ENCODE measurements at places on chromosomes 6 and 20.

GRCh38 chr20:14445902-14446301 is 108.5 kb upstream of the FLRT3 start:
- no peaks in the 10 kb centered on the region for H3K27me3 ChIP-seq
- H3K36me3 ChIP-seq: no peaks in the 10 kb centered on the region
- H3K4me3 ChIP-seq: no peak overlapping the region
- H3K27ac ChIP-seq: no peak overlapping the region

GRCh38 chr20:35015863-35016193 is 60.2 kb downstream of the MYH7B start:
- H3K36me3 ChIP-seq: no peaks in the 10 kb centered on the region
- no peak overlapping the region for H3K4me3 ChIP-seq
- no peak overlapping the region for H3K27ac ChIP-seq
- H3K4me1 ChIP-seq: no peaks in the 10 kb centered on the region
- no peak for DNase-seq

- no peaks in the 10 kb centered on the region for H3K36me3 ChIP-seq
- H3K27ac ChIP-seq: peak overlapping the region; percentile 11
- H3K4me3 ChIP-seq: no peak overlapping the region
- H3K4me1 ChIP-seq: no peaks in the 10 kb centered on the region
- no peak for DNase-seq
Measured at GRCh38 chr6:105489216-105489530, 86.3 kb upstream of the PREP start.

GRCh38 chr6:45626087-45626891 is 248.6 kb upstream of the SUPT3H start:
- no peak for DNase-seq
- H3K4me1 ChIP-seq: no peaks in the 10 kb centered on the region
- H3K27me3 ChIP-seq: no peaks in the 10 kb centered on the region
- H3K27ac ChIP-seq: no peak overlapping the region
- H3K36me3 ChIP-seq: no peaks in the 10 kb centered on the region

- H3K27ac ChIP-seq: peak overlapping the region; percentile 96
- no peaks in the 10 kb centered on the region for H3K4me1 ChIP-seq
- no peaks in the 10 kb centered on the region for H3K27me3 ChIP-seq
- no peak for DNase-seq
- H3K36me3 ChIP-seq: no peaks in the 10 kb centered on the region
Measured at GRCh38 chr6:156686301-156686994, 90.7 kb upstream of the ARID1B start.

GRCh38 chr6:134340179-134340975 is 22.5 kb upstream of the SGK1 start:
- no peak overlapping the region for H3K4me3 ChIP-seq
- no peak for DNase-seq
- H3K27ac ChIP-seq: no peak overlapping the region
- H3K36me3 ChIP-seq: no peaks in the 10 kb centered on the region
- no peaks in the 10 kb centered on the region for H3K27me3 ChIP-seq

DNA sequence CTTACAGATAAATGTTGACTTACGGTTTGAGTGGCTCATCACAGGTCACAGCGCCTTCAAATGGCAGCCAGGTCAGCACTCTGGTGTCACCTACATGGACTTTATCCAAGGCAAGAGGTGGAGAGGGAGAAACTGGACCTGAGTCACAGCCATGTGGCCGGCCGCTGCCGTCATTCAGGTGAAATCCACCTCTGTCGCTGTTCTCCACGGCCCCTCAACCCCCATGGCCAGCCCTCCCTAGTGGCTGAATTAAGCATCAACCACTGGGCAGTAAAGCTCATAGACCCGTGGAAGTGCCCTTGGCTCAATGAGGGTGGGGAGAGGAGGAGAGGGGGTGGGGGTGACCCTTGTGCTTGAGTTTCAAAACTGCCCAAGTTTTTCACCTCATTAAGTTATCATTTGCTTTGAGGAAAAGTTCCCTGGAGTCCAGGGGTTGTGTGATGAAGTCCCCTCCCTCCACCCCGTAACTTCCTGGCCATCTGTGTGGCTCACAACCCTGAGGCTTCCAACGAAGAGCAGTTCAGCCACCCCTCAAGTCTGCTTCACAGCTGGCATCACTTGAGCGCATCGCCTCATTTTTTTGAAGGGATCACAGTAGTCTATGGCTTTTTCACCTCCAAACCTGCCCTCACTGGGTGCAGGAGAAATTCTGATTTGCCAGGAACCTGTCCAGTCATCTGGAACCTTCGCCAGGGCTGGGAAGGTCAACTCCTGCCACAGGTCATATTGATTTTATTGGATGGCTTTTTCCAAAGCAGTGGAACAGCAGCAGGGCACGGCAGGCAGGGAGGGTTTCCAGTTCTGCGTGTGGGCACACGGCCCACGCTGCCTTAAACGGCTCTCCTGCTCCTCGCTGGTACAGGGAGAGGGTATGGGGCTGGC is 43.5 kb upstream of the APCDD1L start:
- H3K27ac ChIP-seq: no peak overlapping the region
- H3K4me3 ChIP-seq: no peak overlapping the region
- H3K4me1 ChIP-seq: no peaks in the 10 kb centered on the region

- no peaks in the 10 kb centered on the region for H3K36me3 ChIP-seq
- no peak overlapping the region for H3K27ac ChIP-seq
- H3K4me3 ChIP-seq: no peak overlapping the region
- no peak for DNase-seq
Measured at GRCh38 chr6:40146902-40147301, 212.6 kb upstream of the MOCS1 start.

- no peaks in the 10 kb centered on the region for H3K4me1 ChIP-seq
- no peak for DNase-seq
- no peaks in the 10 kb centered on the region for H3K27me3 ChIP-seq
- H3K4me3 ChIP-seq: no peak overlapping the region
- no peak overlapping the region for H3K27ac ChIP-seq
- H3K36me3 ChIP-seq: no peaks in the 10 kb centered on the region
Measured at GRCh38 chr6:18019539-18020534, 32.4 kb upstream of the KIF13A start.

DNA sequence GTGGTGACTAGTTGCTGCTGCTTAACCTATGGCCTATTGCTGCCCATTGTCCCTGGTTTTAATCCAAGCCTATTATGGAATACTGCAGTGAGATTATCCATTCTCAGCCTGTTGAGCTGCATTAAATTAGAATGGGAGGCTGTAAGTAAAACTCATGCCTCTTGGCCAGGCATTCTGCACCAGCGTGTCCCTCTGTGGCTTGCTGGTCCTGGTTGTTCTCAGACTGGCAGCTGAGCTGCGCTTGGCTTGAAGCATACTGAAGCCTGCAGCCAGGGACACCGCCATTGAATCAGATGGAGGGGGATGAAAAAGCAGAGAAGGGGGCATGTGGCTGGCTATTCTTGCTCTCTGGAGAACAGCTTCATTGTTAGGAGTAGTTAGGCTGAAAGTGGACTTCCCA is 15.6 kb downstream of the LRRN4 start:
- H3K27me3 ChIP-seq: no peaks in the 10 kb centered on the region
- no peaks in the 10 kb centered on the region for H3K4me1 ChIP-seq
- H3K36me3 ChIP-seq: no peaks in the 10 kb centered on the region
- H3K27ac ChIP-seq: no peak overlapping the region
- H3K4me3 ChIP-seq: no peak overlapping the region
- no peak for DNase-seq

DNA sequence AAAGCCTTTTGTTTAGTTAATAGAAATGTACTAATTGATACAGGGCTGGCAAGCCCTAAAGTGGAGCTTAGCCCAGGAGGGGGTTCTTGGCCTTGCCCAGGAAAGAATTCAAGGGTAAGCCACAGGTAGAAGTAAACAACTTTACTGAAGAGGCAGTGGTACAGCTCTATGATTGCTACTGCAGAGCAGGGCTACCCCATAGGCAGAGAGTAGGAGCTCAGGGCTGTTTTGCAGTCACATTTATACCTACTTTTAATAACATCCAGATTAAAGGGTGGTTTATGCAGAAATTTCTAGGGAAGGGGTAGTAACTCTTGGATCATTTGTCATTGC is 680.4 kb upstream of the GJE1 start:
- H3K4me3 ChIP-seq: no peak overlapping the region
- H3K4me1 ChIP-seq: no peaks in the 10 kb centered on the region
- no peaks in the 10 kb centered on the region for H3K36me3 ChIP-seq
- H3K27ac ChIP-seq: no peak overlapping the region

DNA sequence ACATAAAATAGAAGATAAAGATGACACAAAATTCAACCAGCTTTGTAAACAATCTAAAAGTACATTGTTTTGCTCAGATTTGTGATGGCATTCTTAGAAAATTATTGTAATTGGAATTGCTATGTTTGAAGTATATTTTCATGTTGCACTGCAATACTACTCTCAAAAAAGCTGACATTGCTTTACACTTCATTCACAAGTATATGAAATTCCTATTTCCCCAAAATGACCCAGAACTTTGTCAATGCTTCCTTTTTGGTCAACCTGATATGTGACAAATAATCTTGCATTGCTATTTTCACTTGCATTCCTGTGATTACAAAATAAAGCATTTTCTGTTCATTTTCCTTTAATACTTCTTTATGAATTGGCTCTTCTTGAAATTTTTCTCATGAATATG is 104.1 kb upstream of the BMP5 start:
- no peaks in the 10 kb centered on the region for H3K27me3 ChIP-seq
- no peaks in the 10 kb centered on the region for H3K36me3 ChIP-seq
- no peak overlapping the region for H3K27ac ChIP-seq
- no peak for DNase-seq

- H3K27ac ChIP-seq: no peak overlapping the region
- no peak overlapping the region for H3K4me3 ChIP-seq
- no peaks in the 10 kb centered on the region for H3K4me1 ChIP-seq
- H3K27me3 ChIP-seq: no peaks in the 10 kb centered on the region
Measured at GRCh38 chr6:20332441-20333006, 69.2 kb upstream of the E2F3 start.

- DNase-seq: no peak
- H3K27me3 ChIP-seq: no peaks in the 10 kb centered on the region
- peak overlapping the region; percentile 40 for H3K27ac ChIP-seq
- H3K36me3 ChIP-seq: no peaks in the 10 kb centered on the region
Measured at GRCh38 chr6:160132297-160132637, 10.7 kb downstream of the SLC22A1 start.

- H3K4me1 ChIP-seq: peaks cover 13% of the 10 kb centered on the region
- peak overlapping the region; percentile 18 for H3K4me3 ChIP-seq
- peaks cover 12% of the 10 kb centered on the region for H3K27me3 ChIP-seq
- H3K36me3 ChIP-seq: no peaks in the 10 kb centered on the region
- no peak overlapping the region for H3K27ac ChIP-seq
- DNase-seq: no peak
Measured at GRCh38 chr20:9515214-9515585, 810 bp downstream of the LAMP5 start.

GRCh38 chr20:11807054-11808048 is 110.3 kb upstream of the BTBD3 start:
- H3K27ac ChIP-seq: no peak overlapping the region
- no peaks in the 10 kb centered on the region for H3K36me3 ChIP-seq
- no peak for DNase-seq
- H3K4me1 ChIP-seq: no peaks in the 10 kb centered on the region
- no peak overlapping the region for H3K4me3 ChIP-seq
- no peaks in the 10 kb centered on the region for H3K27me3 ChIP-seq

DNA sequence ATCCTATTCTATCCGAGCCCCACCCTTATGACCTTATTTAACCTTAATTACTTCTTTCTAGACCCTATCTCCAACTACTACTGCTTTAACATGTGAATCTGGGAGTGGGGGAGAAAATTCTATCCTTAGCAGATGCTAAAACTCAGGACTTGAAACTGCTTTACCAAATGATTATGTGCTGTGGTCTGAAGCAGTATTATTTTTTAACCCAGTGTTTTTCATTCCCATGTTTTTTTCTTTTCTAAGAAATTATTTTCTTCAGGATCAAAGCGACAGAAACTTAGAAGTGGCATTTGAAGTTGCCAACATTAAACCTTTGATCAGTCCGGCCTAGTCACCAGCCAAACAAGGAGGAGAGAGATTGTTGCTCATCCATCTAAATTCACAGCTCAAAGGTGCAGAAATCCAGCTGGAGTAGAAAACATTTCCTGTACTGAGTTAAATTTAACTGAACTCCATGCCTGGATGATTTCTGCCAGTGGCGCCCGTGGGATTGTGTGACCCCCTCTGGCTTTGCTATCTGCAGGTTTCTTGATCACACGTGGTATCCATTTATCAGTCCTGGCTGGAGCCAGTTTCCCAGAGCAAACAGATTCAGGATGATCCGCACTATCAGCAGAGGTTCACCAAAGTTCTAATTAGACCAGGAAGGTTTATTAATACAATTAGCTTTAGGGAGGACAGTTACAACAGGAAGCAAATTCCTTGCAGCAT is 300.5 kb downstream of the PLCB1 start:
- H3K4me3 ChIP-seq: no peak overlapping the region
- no peaks in the 10 kb centered on the region for H3K27me3 ChIP-seq
- H3K27ac ChIP-seq: peak overlapping the region; percentile 71
- no peak for DNase-seq

- no peaks in the 10 kb centered on the region for H3K27me3 ChIP-seq
- H3K36me3 ChIP-seq: no peaks in the 10 kb centered on the region
- no peak for DNase-seq
- H3K4me3 ChIP-seq: no peak overlapping the region
- no peak overlapping the region for H3K27ac ChIP-seq
Measured at GRCh38 chr6:113127786-113128419, 729.2 kb upstream of the MARCKS start.

- peak overlapping the region; percentile 79 for H3K27ac ChIP-seq
- no peaks in the 10 kb centered on the region for H3K36me3 ChIP-seq
- H3K4me1 ChIP-seq: no peaks in the 10 kb centered on the region
- peak; percentile 25 for DNase-seq
- no peak overlapping the region for H3K4me3 ChIP-seq
Measured at GRCh38 chr6:132133736-132134445, 182.7 kb upstream of the CCN2 start.

- no peaks in the 10 kb centered on the region for H3K27me3 ChIP-seq
- no peak overlapping the region for H3K4me3 ChIP-seq
- H3K36me3 ChIP-seq: no peaks in the 10 kb centered on the region
- no peak overlapping the region for H3K27ac ChIP-seq
Measured at GRCh38 chr6:38163186-38164130, 343.9 kb downstream of the ZFAND3 start.

DNA sequence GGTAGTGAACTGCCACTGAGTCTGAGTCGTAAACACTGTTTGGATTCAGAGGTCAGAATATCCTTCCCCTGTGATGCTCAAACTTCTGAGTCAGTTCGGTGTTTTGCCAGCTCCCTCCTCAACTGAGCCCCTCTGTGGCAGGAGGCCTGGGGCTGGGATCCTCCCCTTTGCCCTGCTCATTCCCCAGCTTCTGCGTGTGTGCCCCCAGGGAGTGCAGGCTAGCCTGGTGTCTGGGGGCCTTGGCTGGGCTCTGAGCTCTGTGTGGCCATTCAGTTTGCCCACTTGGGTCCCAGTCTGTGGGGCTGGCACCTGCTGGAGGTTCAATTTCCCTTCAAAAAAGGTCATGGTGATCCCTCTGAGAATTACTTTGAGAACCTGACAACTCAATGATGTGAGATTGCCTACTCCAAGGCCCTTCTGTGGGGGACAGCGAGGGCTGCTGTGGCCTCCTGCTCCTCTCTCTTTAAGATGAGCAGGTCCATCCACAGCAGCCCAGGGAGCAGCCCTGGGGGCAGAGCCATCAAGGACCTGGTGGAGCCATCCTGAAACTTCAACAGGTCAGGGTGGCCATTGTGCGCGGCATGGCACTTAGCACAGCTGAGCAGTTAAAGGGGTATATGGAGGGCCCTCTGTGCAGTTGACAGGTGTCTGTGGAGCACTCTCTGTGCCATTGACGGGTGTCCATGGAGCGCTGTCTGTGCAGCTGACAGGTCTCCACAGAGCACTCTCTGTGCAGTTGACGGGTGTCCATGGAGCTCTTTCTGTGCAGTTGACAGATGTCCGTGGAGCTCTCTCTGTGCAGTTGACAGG is 147.2 kb downstream of the SYCP2 start:
- no peak overlapping the region for H3K4me3 ChIP-seq
- H3K36me3 ChIP-seq: no peaks in the 10 kb centered on the region
- no peaks in the 10 kb centered on the region for H3K4me1 ChIP-seq
- H3K27me3 ChIP-seq: no peaks in the 10 kb centered on the region
- no peak for DNase-seq
- H3K27ac ChIP-seq: no peak overlapping the region
